ENCODE measurements at places on chromosomes 3 and 15.

DNA sequence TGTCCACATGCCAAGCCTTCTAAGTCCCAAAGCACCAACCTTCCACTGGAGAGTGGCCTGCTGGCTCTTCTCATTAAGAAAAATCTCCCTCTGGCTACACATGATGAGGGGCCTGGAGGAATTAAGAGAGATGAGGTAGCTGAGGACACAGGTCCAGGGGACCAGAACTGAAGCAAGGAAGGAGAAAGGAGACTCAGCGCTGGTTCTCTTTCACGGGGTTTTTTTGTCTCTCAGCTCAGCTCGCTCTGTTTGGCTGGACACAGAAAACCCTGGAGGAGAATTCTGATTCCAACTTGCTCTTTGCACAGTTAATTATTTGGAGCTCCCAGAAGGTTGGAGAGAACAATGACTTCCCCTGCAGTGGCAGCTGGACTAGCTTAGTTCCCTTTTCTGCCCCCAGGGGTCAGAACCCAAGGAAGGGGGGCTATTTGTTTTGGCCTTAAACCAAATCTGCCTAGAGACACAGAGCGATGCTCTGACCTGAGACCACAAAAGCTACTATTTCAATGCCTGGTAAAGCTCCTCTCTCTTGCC is 507.6 kb downstream of the FHIT start:
- DNase-seq, result no peak

DNA sequence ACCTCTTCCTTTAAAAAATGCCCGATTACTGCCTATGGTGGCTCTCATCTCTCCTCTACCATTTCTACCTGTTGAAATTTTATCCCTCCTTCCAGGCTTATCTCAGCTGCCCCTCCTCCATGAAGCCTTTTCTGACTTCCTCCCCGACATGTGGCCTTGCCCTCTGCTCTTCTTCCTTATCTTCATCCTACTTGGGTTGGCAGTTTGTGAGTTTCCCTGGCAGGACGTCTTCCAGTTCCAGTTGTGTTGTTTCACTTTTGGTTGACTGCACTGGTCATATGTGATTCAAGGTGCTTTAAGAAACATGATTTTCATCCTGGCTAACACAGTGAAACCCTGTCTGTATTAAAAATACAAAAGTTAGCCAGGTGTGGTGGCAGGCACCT is 4.4 kb downstream of the DLL4 start:
- no peak for DNase-seq

DNA sequence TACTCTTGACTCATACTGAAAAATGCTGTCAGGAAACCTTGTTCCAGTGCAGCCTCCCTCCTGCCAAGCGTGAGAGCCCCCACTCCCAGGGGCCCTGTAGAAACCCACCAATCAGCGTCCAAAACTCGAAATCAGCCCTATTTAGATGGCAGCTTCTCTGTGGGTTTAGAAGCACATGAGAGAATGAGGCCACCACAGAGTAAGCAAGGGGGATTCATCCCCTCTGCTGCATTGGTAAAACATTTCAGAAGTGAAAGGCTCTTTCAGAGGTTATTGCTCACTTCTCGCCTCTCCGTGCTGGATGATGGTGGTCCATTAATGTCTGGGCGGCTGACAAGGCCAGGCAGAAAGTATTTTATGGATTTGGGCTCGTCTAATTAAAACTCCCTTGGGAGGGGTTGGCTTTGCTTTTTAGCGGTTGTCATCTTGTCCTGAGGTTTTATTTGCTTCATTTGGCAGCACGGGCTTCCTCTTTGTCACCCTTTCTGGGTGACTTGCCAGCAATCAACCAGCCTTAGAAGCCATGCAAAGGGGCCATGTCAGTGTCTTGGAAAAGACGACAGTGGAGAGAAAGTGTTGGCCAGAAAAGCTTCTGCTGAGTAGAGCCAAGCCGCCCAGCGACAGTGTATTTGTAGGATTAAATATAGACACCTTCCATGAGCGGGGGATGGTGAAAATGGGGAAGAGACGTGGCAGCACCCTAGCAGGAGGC is 145.5 kb downstream of the ATP10A start:
- DNase-seq, result no peak

DNA sequence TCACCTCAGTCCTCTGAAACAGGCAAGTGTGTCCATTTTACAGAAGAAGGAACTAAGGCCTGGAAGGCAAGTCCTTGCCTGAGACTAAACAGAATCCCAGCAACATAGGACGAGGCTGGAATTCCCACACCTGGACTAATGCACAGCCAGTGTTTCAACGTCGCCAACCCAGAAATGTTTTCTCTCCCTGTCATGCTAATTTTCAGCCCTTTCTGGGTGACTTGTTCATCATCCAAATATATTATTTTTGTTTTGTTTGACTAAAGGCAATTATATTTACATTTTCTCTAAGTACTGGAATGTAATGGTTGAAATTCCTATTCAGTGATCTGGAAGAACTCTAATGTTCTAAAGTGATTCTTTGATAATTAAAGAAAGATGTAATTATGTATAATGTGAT is 51.8 kb downstream of the BTD start:
- no peak for DNase-seq

- no peak for DNase-seq
Measured at GRCh38 chr3:30738605-30739004, 132.2 kb downstream of the TGFBR2 start.

- DNase-seq, result no peak
Measured at GRCh38 chr15:41133454-41133853, 17.4 kb upstream of the INO80 start.

DNA sequence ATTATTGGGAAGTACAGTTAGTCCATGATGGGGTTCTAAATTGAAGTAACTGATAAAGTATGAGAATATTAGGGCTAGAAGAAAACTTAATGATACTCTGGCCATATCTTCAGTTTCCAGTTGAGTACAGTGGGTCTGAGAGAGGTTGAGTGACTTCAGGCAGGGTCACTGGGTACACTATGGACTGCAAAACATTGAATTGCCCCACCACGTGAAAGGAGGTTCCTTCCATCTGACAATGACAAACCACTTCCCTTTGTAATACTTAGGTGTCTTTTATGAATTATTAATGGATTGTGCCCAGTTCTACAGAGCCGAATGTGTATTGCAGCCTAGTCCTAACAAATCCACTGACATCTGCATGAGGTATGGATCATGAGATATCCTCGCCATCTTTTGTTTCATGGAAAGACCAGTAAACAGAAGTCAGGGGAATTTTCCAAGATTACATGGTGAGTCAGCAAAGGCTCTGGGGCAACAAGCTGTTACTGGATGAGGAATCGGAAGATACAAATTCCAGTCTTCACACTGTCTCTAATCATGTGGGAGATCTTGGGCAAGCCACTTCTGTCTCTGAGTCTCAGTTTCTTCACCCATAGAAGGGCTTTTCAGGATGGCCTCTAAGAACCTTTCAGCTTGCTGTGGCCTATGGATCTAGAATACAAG is 66.5 kb upstream of the BCL6 start:
- DNase-seq, result peak; percentile 68

- DNase-seq, result no peak
Measured at GRCh38 chr15:58139276-58139988, 1.3 kb downstream of the AQP9 start.

DNA sequence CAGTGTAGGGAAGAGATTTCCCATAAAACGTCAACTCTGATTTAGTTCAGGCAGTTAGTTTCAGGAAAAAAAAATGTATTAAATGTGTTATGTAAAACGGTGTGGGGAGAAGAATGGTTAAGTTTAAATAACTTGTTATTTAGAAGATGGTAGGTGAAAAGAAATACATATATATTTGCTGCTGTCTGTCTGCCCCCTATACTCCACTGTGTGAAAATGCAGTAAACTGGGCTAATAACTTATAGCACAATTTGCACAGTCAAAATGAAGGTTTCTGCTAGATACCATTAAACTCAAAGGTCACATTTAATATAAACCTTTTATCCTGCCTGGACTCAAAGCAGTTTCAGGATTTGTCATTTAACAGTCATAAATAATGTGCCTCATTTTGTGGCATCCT is 515.0 kb downstream of the FGF12 start:
- no peak for DNase-seq

DNA sequence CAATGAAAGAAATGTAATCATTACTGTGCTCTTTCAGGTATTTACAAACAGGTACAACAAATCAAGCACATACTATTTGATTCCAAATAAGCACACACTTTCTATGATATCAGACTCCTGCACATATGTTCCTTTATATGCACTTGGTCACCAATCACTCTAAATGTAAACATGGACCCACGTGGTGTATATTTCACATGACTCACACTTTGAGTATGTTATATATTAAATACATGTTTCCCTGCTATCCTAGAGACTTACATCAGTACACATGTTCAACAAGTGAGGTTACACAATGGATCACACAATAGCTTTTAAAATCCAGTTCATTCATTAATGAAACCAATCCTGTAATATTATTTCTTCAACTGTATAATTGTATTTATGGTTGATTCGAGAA is 683.5 kb downstream of the NR2F2 start:
- DNase-seq, result no peak

DNA sequence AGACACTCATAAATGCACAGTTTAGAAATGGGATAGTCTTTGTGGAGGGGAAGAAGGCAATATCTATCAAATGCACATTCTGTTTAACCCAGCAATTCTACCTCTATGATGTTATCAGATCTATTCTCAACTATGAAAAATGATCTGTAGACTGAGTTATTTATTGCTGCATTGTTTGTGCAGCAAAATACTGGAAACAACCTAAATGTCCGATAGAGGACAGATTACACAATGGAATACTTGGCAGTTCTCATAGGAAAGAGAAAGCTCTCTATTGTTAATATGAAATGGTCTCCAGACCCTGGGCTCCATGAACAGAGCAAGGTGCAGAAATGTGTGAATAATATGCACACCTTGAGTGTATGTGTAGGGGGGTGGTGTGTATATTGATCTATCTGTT is 49.0 kb upstream of the SELENOK start:
- no peak for DNase-seq

- DNase-seq, result no peak
Measured at GRCh38 chr3:156368189-156368588, 186.7 kb downstream of the SSR3 start.

- peak; percentile 31 for DNase-seq
Measured at GRCh38 chr3:187919544-187919943, 174.3 kb upstream of the BCL6 start.

- DNase-seq, result no peak
Measured at GRCh38 chr3:171313702-171314101, 146.5 kb downstream of the TNIK start.

DNA sequence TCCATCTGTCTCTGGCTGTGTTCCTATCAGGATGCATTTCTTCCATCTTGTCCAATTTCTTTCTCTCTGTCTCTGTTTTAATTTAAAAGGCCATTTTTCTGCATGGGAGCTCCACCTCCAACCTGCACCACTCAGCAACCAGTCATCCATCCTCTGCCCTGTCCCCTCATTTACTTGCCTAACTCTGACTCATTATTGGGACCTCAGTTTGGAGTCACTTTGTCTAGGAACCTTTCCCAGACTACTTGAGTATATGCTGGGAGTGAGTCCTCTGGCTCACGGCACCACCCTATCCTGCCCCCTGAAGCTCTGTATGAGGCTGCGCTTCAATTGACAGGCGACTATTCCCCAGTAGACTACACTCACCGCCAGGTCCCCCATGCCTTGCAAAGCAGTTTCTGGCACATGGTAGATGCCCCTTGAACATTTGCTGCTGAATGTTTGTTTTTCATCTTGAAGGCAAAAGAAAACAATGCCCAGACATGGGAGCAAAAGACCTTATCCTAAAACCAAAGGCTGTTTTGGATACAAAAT is 513.3 kb upstream of the CFAP20DC start:
- DNase-seq, result no peak

- DNase-seq, result no peak
Measured at GRCh38 chr3:195133462-195133861, 137.5 kb downstream of the XXYLT1 start.

DNA sequence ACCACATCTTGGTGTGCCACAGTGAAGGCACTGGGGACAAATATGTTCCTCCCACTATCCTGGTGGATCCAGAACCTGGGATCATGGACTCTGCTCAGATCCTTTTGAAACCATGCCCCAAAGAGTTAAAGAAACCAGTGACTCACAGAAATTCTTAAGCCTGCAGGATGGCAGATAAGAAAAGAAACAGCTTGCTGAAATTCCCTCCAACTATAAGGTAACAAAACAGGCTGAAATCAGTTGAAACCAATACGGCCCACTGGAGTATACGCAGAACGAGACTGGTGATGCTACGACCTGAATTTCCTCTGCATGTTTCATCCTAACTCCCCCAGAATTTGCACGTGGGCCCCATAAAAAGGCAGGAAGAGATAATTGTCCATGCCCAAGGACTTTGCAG is 209.6 kb downstream of the TJP1 start:
- DNase-seq, result no peak

DNA sequence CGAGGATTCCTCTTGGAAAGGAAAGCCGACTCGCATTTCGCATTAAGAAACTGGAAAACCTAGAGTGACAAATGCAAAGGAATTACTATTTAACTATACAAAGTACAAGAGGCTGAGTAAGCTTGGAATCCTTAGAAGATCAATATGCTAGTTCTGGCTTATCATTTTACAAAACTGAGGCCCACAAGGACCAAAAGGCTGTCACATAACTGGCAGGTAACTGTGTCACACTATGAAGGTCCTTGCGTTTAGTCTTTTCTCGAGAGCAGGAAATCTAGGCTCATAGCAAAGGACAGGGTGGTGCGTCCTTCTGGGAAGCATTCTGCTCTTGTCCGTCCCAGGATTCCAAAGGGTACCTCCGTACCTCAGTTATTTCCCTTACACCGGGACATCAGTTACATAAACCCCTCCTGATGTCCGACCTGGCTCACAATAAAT is 629 bp downstream of the RPL24 start:
- DNase-seq, result no peak

DNA sequence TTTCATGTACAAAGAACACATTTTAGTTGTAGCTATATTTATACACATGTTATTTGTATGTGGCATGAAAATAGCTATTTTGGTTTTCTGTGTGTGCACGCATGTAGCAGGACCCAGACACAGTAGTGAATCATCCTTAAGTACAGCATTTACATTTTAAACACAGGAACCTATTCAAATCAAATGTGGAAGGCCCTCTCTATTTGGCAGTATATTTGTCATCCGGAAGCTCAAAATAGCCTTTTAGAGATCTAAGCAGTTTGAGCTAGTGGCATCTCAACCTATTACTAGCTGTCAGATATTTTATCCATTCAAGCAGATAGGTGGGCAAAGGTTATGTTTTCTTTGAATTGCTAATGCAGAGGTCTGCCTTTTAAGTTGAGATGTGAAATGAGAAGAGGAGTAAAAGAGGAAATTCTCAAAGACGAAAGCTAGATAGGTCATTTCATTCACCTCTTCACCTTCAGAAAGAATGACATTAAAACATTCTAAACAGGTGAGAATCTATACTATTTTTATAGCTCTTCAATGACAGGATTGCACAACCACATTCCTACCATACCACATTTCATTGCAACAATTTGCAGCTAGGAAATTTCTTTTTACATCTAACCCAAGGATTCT is 46.3 kb upstream of the TIPARP start:
- DNase-seq, result no peak

DNA sequence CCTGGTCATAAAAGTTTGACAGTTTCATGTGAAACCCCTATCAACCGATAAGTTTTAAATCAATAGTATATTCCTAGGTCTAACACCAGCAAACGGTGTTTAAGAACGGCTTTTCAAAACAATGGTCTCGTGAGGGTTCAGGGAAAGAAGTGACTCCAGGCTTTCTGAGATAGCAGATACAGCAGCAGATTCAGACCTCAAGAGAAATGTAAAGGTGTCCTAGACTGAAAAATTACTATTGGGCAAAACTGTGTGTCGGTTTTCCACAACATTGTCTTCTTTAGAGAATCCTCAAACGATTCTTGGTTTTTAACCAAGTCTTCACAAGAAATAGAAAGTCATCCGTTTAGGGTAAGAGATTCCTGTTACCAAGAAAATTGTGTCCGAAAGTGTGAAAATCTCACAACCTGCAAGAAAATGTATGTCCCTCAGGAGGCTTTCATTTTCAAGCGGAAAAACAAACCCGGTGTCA is 1.2 kb downstream of the SETD2 start:
- no peak for DNase-seq
